ENCODE measurements at places on chromosomes 6 and 20. TPM values are rescaled to one million over a fixed set of nuclear protein-coding genes. Genes with fewer than 3 reads are reported as not detected.

The BPIFA1 gene
- polyA plus RNA-seq, result not detected

The FRMD1 gene
- not detected for polyA plus RNA-seq

The PLA2G7 gene
- 24.4 TPM for polyA plus RNA-seq

The TPD52L2 gene
- 144 TPM for polyA plus RNA-seq

The C4B gene
- polyA plus RNA-seq, result not detected

The COL12A1 gene
- not detected for polyA plus RNA-seq

The TFAP2A gene
- not detected for polyA plus RNA-seq
